Right ventricle myocardium superior (tissue), 1 donor: ENCODE measurements at places on chromosomes 16 and 17. TPM values are rescaled to one million over a fixed set of nuclear protein-coding genes. Genes with fewer than 3 reads are reported as not detected.

- no peak for DNase-seq
These were observed at the start of gene KATNB1 for GRCh38 chr16:57735755-57736418. Gene KATNB1, plus strand, starts transcription at chr16:57735770. Its CDS starts 1,474 bp downstream, at chr16:57737244.

COPZ2 gene
- total RNA-seq: 49.2 TPM

DNA sequence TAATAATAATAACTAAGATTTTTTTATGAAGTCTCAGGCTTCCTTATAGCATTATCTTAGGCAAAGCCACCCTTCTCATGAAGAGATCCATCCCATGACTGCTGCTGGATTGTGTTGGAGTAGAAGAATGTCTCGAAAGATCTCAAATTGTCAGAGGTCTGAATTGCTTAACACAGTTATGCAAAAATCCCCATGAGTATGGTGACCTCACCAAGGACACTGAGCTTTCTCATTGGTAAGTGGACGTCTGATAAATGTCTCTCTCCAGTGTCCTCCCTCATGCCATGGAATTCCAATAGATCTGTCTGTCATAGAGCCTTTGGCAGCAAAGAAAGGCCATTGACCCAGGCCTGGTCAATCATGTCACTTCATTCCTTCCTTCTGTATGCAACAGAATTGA lies 264.5 kb downstream of the CDH11 start:
- DNase-seq: no peak

- DNase-seq: peak; percentile 64
These were observed 426.7 kb upstream of the MAF start for GRCh38 chr16:80027007-80027965.

DNA sequence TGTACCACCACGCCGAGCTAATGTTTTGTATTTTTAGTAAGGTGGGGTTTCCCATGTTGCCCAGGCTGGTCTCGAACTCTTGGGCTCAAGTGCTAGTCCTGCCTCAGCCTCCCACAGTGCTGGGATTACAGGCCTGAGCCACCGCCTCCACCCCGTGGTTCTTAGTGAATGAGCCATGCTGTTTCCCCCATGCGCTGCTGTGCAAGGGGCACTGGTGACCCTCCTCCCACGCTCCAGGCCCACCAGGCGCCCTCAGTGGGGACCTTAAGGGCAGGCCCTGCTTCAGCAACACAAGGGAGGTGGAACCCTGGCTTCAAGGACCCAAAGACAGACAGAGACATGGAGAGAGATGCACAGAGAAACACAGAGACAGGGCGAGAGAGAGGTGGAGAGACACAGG lies 15.4 kb upstream of the NUDT16L1 start:
- no peak for DNase-seq

- no peak for DNase-seq
These were observed 48.7 kb downstream of the TMEM100 start for GRCh38 chr17:55673743-55674506.

CBFA2T3 gene
- total RNA-seq: 8.6 TPM

OTOP3 gene
- total RNA-seq: not detected

- DNase-seq: no peak
These were observed 5.3 kb downstream of the XYLT1 start for GRCh38 chr16:17465460-17465859.

- no peak for DNase-seq
These were observed 202.1 kb upstream of the PSMD7 start for GRCh38 chr16:74094514-74094913.

GRCh38 chr17:57987581-57988300 lies at the start of gene VEZF1:
Gene VEZF1, minus strand, starts transcription at chr17:57988254. Its CDS starts 143 bp downstream, at chr17:57988111.
- peak; percentile 90 for DNase-seq

GRCh38 chr17:1447052-1447451 lies 9.0 kb downstream of the CRK start:
- DNase-seq: no peak

FOXN1 gene
- not detected for total RNA-seq

GRCh38 chr17:37772982-37773381 lies 28.1 kb upstream of the HNF1B start:
- DNase-seq: no peak

TOM1L1 gene
- total RNA-seq: 7.0 TPM

- DNase-seq: no peak
These were observed 32.7 kb downstream of the YWHAE start for GRCh38 chr17:1367351-1367745.

GRCh38 chr16:48057048-48057447 lies 98.7 kb downstream of the ABCC12 start:
- DNase-seq: no peak
